ENCODE measurements at places on chromosomes 11 and 22.

GRCh38 chr11:108958368-108959104 is 293.7 kb downstream of the DDX10 start:
- no peak for DNase-seq

GRCh38 chr22:16969508-16970327 is 38.3 kb downstream of the GAB4 start:
- no peak for DNase-seq

DNA sequence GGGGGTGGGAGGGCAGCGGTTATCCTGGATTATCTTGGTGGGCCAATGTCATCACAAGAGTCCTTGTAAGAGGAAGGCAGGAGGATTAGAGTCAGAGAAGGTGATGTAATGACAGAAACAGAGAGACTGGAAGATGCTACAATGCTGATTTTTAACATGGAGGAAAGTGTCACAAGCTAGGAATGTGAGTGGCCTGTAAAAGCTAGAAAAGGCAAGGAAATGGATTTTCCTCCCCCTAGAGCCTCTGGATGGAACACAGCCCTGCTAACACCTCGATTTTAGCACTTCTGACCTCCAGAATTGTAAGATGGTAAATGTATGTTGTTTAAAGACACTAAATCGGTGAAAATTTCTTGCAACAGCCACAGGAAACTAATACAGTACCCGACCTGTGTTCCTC is 109.3 kb downstream of the MN1 start:
- DNase-seq, result no peak

GRCh38 chr11:1339066-1339675 is 29.7 kb upstream of the TOLLIP start:
- no peak for DNase-seq

Measured in cortex of kidney (tissue), 1 donor.